ENCODE measurements at places on chromosomes 3 and 15. TPM values are rescaled to one million over a fixed set of nuclear protein-coding genes. Genes with fewer than 3 reads are reported as not detected.

BUB1B gene
- 1.8 TPM for total RNA-seq

NUSAP1 gene
- 2.9 TPM for total RNA-seq

SPATA12 gene
- not detected for total RNA-seq

GRAMD1C gene
- 2.3 TPM for total RNA-seq

SH2D7 gene
- total RNA-seq, result not detected

GCSAM gene
- not detected for total RNA-seq

RIOX2 gene
- total RNA-seq, result 16.3 TPM

NTRK3 gene
- total RNA-seq, result 18.2 TPM

ALS2CL gene
- total RNA-seq, result 10.8 TPM

CCR3 gene
- not detected for total RNA-seq

GOLGA8N gene
- total RNA-seq, result 7.8 TPM

STRC gene
- total RNA-seq, result not detected

EFCAB12 gene
- 4.0 TPM for total RNA-seq

DAZL gene
- not detected for total RNA-seq

LMAN1L gene
- 83.5 TPM for total RNA-seq

GPR176 gene
- total RNA-seq, result 1.3 TPM

CLDN1 gene
- 7.0 TPM for total RNA-seq

XCR1 gene
- not detected for total RNA-seq

SERPINI1 gene
- total RNA-seq, result not detected

EFCC1 gene
- total RNA-seq, result 5.0 TPM

MEX3B gene
- not detected for total RNA-seq

HIGD2B gene
- total RNA-seq, result not detected
